ENCODE measurements at places on chromosomes 7 and 10. TPM values are rescaled to one million over a fixed set of nuclear protein-coding genes. Genes with fewer than 3 reads are reported as not detected.

The TRPV5 gene
- total RNA-seq: not detected

DNA sequence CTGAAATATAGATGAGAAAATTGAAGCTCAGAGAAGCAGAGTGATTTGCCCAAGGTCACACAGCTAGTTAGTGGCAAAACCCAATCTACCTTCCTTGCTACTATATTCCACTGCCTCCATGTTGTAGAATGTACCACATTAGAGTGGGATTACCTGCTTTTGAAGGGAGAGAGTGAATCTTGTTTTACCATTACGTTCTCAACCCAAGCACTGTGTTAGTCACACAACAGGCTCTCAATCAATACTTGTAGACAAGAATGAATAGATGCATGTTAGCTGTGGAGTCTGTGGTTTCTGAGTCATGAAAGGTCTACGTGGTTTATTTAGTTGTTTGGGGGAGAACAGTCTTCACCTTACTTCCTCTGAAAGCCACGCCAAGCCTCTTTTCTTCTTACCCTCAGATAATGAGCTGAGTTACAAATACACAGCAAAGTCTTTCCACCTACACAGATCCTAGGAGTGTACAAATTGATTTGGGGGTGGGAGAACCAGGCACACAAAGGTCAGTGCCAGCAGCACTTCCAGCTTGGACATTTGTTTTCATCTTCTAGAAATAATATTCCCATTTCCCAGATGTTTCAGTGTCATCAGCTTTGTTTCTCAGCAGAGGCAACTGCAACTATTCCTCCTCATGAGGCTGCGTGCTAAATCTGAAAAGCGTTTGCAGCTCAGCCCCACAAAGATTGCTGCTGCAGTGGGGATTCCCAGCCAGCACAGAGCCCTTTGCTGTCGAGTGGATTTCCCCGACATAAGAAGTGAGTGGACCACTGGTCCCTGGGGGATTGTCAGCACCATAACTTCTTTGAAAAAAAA is 71.5 kb upstream of the ADO start:
- DNase-seq: no peak

DNA sequence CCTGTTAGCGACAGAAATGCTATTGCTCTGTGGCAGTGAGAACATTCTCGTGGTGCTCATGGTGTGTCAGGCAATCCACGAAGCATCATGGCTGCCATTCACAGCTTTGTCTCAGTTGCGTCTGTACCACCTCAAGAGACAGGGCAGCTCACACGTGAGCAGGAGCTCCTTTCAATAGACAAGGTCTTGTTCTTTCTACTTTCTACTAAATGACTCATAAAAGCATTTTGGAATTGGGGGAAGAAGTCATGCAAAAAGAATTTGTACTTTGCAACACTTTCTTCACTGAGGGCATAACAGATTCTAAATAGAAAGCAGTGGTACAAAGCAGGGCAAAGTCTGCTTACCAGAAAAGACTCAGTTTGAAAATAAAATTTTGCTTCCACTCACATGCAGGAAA is 638.5 kb downstream of the PHTF2 start:
- DNase-seq: no peak

- no peak for DNase-seq
Observed at GRCh38 chr7:30027740-30028215, 434 bp upstream of the PLEKHA8 start.

Data from hepatocyte (in vitro differentiated cells).